ENCODE measurements at places on chromosomes 11 and 22.

- no peak for DNase-seq
These were observed 5.2 kb downstream of the ACAD8 start for GRCh38 chr11:134258577-134258976.

- DNase-seq: no peak
These were observed 21.4 kb downstream of the ADM start for GRCh38 chr11:10326012-10326964.

- DNase-seq: no peak
These were observed 8.7 kb downstream of the PNPLA5 start for GRCh38 chr22:43883012-43883661.

GRCh38 chr22:25484521-25485315 lies 79.8 kb upstream of the GRK3 start:
- DNase-seq: no peak

- DNase-seq: no peak
These were observed 244.9 kb downstream of the CASP12 start for GRCh38 chr11:104653407-104653806.

DNA sequence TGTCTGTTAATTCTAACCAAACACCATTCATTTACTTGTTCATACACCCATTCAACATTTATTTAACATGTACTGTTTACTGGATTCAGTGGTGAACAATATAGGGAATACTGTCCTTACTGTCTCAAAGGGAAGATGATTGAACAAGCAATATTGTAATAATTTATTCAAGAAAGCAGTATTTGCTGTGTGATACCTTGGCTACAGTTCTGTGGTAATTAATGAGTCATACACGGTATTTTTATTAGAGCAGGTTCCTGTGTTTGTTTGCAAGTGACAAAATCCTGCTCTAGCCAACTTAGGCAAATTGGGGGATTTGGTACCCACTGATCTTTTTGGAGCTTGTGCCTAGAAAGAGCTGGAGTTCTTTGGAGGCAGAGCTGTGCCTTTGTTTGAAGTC lies 15.7 kb downstream of the PIH1D2 start:
- DNase-seq: no peak

- no peak for DNase-seq
These were observed 539 bp downstream of the SLC35C1 start for GRCh38 chr11:45805305-45806071.

DNA sequence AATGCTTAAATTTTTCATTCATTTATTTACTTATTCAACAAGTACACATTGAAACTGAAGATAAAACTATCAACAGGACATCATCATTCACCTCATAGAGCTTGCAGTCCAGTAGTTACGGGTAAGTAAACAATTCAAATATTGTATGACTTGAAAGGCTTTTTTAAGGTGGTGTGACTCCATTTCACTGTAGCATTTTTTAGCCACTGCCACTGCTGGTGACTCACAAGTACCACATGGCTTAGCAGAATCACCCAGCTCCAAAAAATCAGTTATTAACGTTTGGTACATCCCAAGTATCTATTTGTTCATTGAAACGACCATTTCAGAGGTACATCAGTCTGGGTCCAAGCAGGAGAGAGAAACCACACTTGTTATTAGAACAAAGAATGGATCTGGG lies 427.9 kb upstream of the DDI1 start:
- no peak for DNase-seq

GRCh38 chr22:35792506-35792905 lies 74.8 kb downstream of the APOL5 start:
- DNase-seq: no peak

GRCh38 chr11:71131861-71132260 lies 120.5 kb downstream of the SHANK2 start:
- DNase-seq: no peak

DNA sequence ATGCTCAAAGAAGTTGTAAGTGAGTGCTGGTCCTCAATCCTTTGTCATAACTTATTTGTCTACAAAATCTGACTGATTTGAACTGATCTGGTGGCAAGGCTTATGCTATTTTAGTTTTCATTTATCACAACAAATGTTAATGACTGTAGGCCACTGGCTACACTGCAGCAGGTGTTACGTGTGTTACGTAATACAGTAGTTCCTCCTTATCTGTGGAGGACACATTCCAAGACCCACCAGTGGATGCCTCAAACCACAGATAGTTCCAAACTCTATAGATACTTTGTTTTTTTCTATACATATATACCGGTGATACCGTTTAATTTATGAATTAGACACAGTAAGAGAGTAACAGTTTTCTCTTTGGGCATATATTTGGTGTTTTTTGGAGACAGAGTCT lies 7.0 kb downstream of the MADD start:
- DNase-seq: no peak

GRCh38 chr11:36817336-36817965 lies 219.4 kb upstream of the RAG2 start:
- no peak for DNase-seq

GRCh38 chr22:39956932-39957664 lies 3.1 kb upstream of the TMA7B start:
- DNase-seq: no peak

GRCh38 chr11:128821556-128821955 lies 45.5 kb downstream of the KCNJ1 start:
- no peak for DNase-seq

DNA sequence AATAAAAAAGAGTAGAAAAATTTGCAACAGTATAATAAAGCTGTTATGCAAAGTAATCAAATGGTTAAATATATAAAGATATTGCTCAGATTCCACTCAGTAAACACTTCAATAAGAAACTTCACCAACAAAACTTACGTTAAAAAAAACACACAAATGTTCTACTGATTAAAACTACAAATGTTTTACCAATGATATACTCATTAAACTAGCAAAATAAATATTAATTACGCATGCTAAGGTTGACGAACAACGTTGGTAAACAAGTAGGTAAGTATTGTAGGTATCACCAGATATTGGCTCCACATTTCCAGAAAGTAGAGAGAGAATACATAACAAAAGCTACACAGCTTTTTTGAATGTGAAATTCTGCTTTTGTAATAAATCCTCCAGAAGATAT lies 12.6 kb downstream of the RDX start:
- DNase-seq: no peak

DNA sequence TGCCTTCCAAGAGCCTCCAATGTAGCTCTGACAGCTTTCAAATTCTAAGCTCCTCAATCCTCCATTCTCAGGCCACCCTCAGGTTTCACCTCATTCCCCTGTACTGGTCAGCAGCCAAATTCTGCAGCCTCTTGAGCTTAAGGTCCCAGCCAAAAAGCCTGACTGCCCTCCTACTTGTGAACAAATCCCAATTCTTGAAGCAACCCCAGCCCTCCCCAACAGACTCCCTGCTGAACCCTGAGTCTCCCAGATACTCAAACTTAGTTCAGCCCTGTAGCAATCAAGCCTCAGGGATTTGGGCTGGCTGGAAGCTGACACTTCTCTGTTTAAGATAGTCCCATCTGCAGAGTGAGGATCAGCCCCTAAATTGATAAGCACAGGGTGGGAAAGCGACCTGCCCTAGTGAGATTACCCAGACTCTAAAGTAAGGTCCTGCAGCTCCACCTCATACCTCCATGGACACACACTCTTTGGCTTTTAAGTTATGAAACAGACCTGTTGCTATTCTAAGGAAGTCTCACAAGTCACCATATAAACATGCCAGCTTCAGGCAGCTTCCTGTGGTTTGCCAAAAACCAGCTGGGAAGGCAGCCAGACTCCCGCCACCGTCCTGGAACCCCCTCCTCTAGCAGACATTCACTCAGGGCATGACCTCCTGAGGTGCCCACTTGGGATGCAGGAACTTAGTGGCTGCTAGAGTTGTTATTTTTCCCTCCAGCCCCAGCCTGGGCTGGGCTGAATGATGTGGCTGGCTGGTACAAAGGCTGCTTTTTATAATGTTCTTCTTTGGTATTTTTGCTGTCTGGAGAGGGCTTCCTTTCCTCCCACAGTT lies 82.5 kb upstream of the PICALM start:
- DNase-seq: no peak

DNA sequence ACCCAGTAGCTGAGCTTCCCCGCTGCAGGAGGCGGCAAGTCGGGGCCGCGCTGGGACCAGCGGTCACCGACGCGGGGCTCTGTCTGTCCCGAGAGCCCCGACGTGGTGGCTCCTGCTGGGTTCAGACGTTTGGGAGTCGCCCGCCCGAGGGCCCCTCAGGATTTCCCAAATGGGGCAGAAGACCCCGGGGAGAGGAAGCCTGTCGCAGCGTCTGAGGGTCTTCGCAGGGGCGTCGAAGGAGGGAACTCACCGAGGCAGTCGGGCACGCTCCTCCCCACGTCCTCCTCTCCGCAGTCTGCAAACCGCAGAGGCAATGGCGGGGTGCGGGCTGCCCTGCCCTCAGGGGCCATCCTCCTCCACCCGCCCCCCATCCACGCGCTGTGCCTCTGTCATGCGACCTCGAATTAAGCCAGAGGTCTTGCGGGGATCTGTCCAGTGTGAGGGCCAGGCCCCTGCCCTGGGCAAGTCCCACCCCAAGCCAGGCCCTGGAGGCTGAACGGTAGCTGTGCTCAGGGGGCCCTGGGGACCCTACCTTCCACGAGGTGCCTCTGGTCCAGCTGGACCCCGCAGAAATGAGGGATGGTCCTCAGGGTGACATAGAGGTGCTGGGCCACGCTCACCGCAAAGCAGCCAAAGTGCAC lies 12.5 kb downstream of the IL17REL start:
- no peak for DNase-seq

GRCh38 chr11:7020183-7020917 lies at the start of the genes NLRP14 and ZNF214:
Gene NLRP14, plus strand, starts transcription at chr11:7020479. Its CDS starts 18,108 bp downstream, at chr11:7038587.
Gene ZNF214, minus strand, starts transcription at chr11:7020346. Its CDS starts 17,511 bp downstream, at chr11:7002835.
- peak; percentile 83 for DNase-seq

DNA sequence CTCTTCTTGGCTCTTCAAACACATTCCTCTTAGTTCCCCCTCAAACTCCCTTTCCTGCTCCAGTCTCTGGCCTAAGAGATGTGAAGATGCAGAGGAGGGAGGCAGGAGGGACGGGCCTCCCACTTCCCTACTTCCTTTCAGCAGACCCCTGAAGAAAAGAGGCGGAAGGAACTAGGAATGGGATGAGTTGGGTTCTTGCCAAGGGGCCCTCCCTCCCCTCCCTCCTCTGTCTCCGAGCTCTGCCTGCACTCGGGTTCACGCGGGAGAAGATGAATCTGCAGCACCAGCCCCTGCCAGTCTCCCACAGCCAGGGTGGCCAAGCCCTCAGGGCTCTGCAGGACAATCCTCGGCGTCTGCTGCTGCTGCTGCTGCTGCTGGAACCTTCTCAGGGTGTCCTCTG lies 24.3 kb upstream of the PKNOX2 start:
- DNase-seq: no peak

GRCh38 chr11:5280582-5281102 lies 10.9 kb upstream of the HBE1 start:
- DNase-seq: peak; percentile 99

- DNase-seq: no peak
These were observed 145.5 kb downstream of the RBFOX2 start for GRCh38 chr22:35883031-35883620.

DNA sequence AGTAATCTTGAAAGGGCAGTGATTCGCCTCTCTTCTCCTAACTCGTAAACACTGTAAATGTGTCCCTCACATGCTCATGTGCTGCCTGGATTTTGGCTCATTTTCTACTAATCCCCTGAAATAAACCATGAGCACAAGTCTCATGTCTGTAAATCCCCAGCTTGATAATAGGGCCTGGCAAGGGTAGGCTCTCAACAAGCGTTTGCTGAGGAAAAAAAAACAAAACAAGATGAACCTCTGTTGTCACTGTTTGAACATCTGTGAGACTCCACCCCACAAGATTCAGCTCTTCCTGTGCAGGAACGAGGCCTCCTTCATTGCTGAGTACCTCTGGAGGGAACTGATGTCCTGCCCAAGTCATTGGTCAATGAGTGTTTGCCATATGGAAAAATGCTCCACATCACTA lies 4.5 kb upstream of the CYB5R2 start:
- DNase-seq: no peak

DNA sequence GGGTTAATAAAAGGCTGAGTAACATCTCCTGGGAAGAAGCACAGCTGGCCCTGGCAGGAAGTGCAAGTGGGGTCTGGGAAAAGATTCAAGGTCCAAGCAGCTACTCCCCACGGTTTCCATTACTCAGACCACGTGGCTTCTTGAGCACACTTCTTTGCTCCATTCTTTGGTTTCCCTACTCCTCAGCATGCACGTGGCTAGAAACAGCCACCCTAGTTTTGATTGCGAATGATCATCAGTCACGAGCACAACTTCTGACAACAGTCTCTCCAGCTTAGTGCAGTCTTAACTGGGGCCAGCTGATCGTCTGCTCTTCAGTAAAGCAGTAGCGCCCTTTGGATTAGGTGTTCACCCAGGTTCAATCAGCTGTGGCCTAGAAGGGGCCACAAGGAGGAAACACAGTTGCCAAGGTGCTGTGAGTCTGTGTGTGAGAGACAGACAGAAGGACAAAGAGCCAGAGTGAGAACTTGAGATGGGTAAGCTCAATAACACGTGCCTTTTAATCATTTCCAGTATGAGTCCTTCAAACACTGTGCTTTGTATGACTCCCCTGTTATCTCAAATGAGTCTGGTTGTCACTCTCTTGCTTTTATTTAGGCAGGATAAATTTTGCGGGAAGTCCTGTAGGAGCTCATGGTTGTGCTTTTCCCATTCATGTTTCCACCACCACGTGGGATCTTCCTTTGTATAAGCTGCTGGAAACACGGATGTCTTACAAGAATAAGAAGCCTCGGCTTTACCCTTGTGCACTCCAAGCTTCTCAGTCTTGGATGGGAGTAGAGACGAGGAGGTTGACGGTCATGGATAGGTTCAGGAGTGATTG lies 901 bp upstream of the PARVA start:
- peak; percentile 70 for DNase-seq

GRCh38 chr11:76501526-76502202 lies 56.8 kb downstream of the EMSY start:
- no peak for DNase-seq

- DNase-seq: no peak
These were observed 152.2 kb downstream of the ADAMTS15 start for GRCh38 chr11:130600616-130601015.

- DNase-seq: no peak
These were observed 354.6 kb upstream of the DDI1 start for GRCh38 chr11:103681855-103682254.

- no peak for DNase-seq
These were observed 211.0 kb downstream of the GRIK4 start for GRCh38 chr11:120722524-120722923.

DNA sequence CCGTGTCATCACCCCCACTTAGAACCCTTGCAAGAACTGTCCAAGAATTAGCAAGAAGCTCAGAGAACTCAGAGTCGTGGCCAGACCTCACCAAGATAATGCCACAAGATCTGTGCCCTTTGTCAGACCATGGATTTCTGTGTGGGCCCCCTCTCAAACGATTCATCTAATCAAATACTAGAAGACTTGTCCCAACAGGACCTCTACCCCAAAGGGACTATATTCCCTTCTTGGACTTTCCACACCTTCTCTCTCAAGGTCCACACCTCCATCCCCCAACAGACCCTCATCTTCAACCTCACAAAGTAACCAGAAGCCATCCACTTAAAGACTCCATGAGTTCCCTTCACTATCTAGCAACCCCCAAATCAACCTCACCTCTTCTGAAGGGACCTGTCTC lies 2.8 kb downstream of the POLR3H start:
- DNase-seq: no peak

All from AG04450 (cell line).